Hippocampal formation (tissue), 2 donors: ENCODE measurements at places on chromosomes 6 and 20.

DNA sequence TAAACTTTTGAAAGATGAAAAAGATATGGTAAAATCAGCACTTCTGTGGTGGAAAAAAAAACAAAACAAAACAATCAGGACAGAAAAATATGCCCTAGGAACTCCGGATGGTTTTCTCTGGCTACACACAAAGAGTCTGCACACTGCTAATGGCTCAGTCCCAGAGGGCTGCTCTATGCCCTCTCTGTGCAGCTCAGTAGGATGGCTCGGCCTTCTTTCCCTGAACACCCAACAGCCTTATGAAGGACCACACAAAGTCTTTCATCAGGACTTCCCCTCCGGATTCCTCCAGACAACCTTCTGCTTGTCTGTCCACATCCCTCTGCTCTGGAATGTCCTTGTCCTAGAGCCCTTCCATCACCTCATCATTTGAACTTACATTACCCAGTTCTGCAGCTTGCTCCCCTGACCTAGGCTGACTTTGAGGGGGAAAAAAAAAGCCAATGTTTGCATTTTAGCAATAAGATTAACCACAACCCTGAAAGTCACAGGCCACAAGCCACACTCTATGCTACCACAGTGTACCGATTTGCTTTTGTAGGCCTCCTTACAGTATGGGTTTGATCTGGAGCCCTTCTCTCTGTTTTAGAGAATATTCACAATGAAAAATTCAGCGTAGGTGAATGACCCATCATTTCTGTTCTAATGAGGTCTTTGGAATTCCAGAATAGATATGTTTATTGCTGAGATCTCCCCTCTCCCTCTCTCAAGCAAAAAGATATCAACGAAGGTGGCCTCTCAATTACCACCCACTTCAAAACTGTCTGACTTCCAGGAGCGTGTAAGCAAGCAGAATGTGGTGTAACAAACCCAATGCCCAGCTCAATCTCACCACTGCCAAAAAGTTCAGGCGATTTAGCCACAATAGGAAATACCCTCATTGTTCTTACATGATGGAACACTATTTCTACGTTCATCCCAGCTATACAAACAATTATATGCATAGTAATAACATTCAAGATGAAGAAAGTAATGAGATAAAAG, 164.0 kb downstream of the GMDS start:
- no peak for DNase-seq

DNA sequence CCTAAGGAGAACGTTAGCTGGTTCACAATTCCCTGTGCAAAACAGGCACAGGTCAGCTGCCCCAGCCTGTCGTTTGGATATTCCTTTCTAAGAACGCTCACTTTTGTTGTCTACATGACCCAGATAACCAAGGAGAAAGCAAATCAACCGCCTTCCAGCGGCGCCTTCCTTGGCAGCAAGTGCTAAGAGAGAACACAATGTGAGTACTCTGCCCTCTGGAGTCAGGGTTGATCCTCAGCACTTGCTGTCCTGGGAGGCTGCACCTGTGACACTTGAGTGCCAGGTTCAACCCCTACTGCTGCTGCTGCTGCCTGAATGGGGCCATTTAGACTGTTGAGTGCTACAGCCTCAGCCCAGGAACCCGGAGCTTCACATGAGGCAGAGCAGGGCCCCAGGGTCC, 36.8 kb downstream of the OVOL2 start:
- DNase-seq = no peak

- no peak for DNase-seq
Observed at GRCh38 chr6:109722564-109723254, 31.6 kb downstream of the FIG4 start.

- no peak for DNase-seq
Observed at GRCh38 chr6:40791004-40791403, 203.8 kb upstream of the LRFN2 start.

- no peak for DNase-seq
Observed at GRCh38 chr6:36327226-36327918, 9.3 kb downstream of the BNIP5 start.

DNA sequence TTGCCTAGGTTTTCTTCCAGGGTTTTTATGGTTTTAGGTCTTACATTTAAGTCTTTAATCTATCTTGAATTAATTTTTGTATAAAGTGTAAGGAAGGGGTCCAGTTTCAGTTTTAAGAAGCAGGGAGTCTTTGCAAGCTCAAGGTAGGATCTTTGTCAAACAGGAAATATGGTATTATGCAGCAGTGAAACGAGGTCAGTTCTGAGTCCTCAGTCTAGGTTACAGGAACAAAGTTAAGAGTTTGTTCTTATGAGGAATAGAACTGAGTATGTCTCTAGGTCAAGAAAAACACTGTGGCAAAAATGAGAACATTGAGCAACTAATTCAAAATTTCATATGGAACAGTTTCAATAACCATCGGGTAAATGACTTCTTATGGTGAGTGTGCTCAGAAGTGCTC, 63.6 kb downstream of the GCLC start:
- DNase-seq = no peak

GRCh38 chr6:54262499-54262898, 45.7 kb upstream of the TINAG start:
- no peak for DNase-seq

GRCh38 chr6:166771701-166772100, 144.7 kb upstream of the RPS6KA2 start:
- DNase-seq = no peak

DNA sequence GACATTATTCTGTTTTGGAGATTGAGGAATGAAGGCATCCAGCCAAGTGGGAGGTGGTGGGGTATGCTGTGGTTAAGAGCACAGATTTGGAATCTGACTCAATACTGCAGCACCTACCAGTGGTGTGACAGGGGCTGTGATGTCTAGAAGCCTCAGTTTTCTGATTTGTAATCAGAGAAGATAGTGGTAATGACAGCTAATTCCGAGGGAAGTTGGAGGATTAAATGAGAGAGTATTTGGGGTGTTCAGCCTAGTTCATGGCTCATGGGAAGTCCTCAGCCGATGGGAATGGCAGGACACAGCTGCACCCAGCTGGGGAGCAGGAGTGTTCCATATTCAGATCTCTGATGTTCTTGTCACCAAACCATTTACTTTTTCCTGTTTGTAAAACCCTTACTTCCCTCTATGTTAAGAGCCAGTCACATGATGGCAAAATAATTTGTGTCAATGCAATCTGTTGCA, 9.3 kb downstream of the SLC9A8 start:
- DNase-seq = no peak

DNA sequence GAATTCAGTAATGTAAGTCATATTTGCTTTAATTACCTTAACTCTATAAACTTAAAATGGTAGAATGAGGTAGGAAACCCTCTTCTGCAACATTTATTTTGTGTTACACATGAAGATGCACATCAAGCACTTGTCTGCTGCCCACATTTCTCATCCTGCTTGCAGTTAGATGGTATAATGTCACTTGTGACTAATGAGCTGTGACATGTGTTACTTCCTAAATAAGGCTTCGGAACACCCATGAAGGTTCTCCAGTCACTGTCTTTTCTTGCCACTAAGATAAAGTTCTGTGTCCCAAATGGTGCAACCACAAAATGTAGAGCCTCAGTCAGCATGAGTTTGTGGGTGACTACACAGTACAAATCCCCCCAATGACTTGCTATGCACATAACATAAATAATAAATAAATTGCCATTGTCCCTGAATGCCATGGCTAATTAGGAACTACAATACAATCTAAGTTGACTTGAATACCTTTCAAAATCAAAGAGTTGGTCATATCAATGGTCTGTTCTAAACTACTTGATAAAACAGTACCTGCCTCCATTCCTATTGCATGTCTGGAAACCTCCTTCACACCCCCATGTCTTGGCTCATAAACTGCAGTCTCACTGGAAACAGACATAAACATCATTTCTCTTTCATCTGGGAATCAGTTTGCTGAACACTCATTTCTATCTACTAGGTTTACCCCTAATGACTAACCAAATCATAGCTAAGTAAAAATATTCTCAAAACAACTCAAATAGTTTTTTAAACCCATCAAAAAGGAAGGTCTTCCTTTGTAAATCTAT, 157.2 kb downstream of the PTPRK start:
- DNase-seq = no peak

DNA sequence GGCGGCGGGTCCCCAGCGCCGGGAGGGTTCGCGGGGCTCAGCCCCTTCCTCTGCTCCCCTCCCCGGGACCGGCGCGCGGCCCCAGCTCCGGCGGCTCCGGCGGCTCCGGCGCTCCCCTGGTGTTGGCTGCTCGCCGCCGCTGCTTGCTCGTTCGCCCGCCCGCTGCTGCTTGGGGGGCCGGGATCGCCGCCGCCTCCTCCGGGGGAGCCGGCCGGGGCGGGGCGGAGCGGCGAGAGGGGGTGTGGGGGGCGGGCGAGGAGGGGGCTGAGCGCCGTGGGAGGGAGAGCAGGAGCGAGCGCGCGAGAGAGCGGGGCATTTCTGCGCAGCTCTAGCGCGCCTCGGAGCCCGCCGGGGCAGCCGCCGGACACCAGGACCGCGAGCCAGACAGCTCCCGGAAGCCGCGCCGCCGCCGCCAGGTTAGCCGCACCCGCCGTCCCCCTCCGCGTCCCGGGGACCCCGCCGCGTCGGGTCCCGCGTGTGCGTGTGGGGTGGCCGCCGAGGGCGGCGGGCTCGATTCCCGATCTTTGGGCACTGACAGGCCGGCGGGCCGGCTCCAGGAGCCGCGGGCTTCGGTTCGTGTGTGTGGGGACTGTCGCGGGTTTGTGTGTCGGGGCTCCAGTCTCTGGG, 62.0 kb upstream of the EPB41L1 start:
- DNase-seq = no peak

GRCh38 chr6:2639896-2640295, 110.8 kb downstream of the MYLK4 start:
- no peak for DNase-seq

GRCh38 chr6:118350881-118351430, 197.1 kb upstream of the PLN start:
- no peak for DNase-seq

- DNase-seq = no peak
Observed at GRCh38 chr6:136024711-136025110, 173.2 kb downstream of the PDE7B start.

GRCh38 chr20:34231634-34232033, 9.6 kb upstream of the ASIP start:
- DNase-seq = no peak

GRCh38 chr6:51531623-51532022, 555.8 kb downstream of the PKHD1 start:
- DNase-seq = no peak
